ENCODE measurements at places on chromosomes 2 and 18. TPM values are rescaled to one million over a fixed set of nuclear protein-coding genes. Genes with fewer than 3 reads are reported as not detected.

IL18R1 gene
- total RNA-seq, result 5.3 TPM

GALNT1 gene
- total RNA-seq, result 183 TPM

SETBP1 gene
- 1.5 TPM for total RNA-seq

COLEC11 gene
- 0.29 TPM for total RNA-seq

DNAH7 gene
- 0.12 TPM for total RNA-seq

LIMS3 gene
- 35.2 TPM for total RNA-seq

CHRNG gene
- total RNA-seq, result not detected

HOXD12 gene
- total RNA-seq, result not detected

- DNase-seq, result no peak
Measured at GRCh38 chr2:96161898-96162297, 16.7 kb upstream of the DUSP2 start.

DNA sequence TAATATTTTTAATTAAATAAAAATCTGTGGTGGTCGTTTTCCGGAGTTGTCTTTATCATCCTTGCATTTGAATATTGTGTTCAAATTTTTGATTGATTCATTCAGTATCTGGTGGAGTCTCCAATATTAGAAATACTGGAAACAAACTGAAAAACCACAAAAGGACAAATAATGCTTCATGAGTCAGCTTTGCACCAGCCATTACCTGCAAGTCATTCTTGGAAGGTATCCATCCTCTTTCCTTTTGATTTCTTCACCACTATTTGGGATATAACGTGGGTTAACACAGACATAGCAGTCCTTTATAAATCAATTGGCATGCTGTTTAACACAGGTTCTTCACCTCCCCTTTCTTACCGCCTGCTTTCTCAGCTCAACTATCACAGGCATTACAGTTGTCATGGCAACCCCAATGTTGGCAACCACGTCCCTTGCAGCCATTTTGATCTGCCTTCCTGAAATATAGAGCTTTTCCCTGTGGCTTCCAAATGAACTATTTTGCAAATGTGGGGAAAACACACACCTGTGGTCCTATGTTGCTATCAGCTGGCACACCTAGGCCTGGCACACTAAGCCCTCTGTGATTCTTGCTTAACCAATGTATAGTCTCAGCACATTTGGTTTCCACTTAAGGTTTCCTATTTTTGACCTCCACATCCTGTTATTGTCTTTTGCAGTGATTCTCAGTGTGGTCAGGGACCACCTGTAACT, 6.5 kb downstream of the CTLA4 start:
- no peak for DNase-seq

DNA sequence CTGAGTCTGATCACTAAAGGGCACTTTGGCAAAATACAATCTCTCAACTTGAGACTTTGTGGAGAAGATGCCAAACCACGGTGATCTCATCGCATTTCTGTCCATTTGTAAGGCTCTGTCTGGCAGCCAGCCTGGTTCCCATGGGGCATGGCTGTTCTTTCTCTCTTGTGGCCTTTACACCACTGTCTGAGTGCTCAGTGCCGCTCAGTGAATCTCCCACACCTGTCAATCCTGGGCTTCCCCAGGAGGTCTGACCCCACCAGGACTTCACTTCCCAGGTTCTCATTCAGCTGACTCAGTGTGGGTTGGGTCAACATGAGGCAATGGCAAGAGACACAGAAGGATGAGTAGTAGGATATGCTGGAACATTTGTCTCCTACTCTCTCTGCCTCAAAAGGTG, 96.8 kb upstream of the TRIB2 start:
- DNase-seq, result no peak
